ENCODE measurements at places on chromosomes 1 and 21. TPM values are rescaled to one million over a fixed set of nuclear protein-coding genes. Genes with fewer than 3 reads are reported as not detected.
A peak's percentile ranks its signal among the peaks of the same experiment; 100 is the strongest.

DNA sequence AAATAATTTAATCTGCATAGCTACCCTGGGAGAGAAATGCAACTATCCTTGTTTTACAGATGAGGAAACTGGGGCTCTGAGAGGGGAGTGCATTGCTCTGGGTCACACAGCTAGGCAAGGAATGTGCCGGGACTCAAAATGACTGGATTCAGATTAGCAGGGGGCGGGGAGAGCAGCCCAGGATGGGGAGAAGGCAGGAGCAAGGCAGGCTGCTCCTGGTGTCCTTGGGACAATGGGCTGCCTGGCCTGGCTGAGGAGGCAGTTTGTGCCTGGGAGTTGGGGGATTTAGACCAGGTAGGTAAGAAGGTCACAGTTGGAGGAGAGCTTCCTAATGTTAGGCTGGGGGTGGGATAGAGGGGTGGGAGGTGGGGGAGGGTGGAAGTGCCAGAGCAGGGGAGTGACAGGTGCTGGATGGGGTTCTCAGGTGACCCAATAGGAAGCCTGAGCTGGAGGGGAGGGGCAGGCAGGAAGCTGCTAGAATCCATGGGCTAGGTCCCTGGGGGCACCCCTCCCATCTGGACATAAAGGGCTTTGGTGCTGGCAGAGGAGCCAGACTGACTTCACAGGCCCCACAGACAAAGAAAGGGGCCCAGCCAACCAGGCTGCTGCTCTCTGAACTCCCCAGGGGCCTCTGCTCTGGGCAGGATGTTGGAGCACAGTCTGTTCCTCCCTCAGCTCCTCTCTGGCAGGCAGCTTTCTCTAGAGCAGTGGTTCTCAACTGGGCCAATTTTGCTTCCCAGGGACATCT, 29.0 kb downstream of the TRIM62 start:
- no peak for DNase-seq

DNA sequence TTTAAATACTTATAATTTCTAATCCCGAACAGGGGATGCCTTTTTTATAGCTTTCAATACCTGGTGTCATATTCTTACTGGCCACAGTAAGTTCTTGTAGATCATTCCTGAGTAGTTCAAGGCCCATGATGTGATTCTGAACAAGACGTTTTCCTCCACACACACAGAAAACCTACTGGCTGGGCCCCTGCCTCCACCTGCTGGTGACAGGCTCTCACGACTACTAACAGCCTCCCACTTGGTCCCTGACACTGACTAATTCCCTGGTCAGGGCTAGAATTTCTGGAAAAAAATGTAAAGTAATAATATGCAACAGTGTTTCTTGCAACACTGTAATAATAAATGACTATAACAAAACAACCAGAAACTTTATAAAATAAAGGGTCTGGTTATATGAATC, 50.4 kb upstream of the RIPK4 start:
- DNase-seq, result no peak

DNA sequence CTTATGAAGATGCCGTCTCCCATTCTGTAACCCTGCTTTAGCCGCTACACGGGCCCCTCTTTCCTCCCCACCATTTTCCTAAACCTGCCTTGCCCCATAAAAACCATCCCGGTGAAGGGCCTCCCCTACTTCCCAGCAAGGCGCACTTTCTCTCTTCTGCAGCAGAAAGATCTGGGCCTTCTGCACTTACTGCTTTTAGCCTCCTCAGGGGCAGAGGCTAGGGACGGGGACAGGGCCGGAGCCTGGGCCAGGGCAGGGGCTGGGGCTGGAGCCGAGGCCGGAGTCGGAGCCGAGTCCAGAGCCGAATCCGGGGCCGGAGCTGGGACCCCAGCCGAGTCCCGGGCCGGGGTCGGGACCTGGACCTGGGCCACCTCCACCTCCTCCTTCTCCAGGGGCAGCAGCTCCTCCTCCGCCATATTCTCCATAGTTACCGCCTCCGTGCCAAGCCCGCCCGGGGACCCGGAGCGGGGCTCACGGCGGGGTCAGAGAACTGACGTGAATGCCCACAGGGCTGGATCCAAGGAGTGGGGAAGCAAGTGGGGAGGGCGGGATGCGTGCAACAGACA, 382 bp downstream of the TRMT1L start:
- no peak for DNase-seq

- no peak for DNase-seq
Observed at GRCh38 chr1:201968202-201968925, 13.1 kb downstream of the TIMM17A start.

DNA sequence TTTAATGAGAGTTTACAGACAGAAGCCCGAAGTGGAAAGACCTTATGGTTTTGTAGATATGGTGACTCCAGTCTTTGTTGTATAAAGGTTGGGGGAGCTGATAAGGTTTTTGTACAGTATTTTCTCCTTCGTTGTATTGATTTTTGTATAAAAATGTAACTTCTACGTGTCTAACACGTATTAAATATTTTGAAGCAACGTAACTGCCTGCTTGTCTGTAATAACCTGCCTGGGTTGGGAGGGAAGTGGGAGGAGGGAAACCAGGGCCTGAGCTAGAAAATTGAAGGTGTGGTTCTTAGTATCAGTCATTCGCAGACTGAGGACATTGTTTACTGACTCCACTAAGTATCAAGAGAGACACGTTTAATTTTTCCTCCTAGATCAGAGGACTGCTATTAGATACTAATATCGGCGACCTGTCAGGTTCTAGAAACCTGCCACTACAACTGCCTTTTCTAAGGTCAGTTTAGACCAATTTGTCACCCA, 2.2 kb downstream of the IER5 start:
- DNase-seq, result no peak

DNA sequence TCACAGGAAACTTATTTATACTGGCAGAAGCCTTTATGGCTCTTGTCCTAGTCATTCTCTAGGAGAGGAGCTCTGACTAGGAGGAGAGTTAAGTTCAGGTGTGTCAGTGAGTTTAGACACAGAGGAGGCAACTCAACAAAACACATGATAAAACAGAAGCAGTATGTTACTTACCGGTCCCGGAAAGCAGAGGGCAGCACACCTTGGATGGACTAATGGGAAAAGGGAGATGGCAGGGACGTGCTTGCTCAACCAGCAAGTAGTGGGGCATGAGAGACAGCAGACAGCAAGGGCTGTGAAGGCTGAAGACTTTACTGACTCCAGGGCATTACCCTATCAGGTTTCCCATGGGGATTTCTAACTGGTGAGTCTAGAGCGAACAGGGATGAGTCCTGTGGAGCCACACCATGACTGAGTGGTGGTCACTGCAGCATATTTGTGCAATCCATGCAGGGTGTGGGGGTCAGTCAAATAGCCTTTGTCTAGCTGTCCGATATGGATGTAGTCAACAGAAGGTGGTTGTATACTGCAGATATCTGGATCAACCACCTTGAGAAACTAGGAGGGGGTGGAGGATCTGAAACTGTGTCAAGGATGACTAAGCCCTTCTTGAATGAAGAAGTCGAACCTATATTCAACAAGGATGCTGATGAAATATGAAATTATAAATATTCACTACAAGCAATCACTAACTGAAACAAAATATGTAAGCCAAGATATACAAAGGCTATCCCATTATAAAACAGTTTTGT, 596.3 kb upstream of the CHRM3 start:
- DNase-seq, result no peak

- no peak for DNase-seq
Observed at GRCh38 chr21:33125680-33126375, 55.9 kb downstream of the OLIG1 start.

DNA sequence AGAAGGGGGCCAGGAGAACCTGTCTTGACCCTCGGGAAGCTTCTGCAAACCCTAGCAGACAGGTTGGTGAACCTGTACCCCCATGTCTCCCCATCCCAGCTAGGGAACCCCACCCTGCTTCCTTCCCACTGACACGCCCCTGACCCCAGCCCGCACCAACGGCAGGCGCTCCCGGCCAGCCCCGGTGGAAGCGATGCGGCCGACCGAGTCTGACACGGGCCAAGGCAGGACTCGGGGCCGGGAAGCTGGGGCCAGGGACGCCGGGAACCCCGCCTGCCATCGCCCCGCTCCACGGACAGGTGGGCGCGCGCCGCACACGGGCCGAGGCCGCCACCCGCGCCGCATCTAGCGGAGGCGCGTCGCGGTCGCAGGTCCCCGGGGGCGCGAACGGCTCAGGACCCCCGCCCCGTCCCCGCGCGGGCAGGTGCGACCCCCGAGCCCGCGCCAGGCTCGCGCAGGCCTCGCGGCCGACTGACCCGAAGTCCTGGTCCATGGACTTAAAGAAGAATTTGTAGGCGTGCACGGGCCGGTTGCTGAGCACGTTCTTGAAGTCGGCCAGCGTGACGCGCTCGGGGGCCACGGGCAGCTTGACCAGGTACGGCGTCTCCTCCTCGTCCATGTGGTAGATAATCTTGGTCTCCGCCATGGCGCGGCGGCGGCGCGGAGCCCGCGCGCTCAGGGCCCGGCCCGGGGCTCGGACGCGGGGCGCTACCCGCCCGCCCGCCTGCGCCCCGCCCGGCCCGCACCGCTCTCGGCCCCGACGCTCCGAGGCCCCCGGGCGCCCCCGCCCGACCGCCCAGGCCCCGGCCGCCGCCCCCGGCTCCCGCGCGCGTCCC, 580 bp downstream of the DVL1 start:
- peak; percentile 75 for DNase-seq

DNA sequence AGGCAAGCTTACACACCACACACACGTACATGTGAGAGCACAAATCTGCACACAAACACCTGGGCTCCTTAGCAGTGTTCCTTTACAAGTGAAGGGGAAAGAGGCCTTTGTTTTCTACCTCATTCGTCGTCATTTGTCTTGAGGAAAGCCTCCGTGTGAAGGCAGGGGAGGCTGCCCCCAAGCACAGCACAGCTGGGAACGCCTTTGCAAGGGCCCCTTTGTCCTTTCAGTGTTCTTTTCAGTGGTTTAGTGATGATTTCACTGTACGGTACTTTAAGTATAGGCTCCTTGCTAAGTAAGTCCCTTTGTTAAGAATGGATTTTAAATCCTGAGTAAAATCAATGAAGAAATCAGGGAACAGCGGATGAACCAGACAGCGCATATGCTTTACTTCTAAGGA, 94.1 kb downstream of the PGBD5 start:
- no peak for DNase-seq

DNA sequence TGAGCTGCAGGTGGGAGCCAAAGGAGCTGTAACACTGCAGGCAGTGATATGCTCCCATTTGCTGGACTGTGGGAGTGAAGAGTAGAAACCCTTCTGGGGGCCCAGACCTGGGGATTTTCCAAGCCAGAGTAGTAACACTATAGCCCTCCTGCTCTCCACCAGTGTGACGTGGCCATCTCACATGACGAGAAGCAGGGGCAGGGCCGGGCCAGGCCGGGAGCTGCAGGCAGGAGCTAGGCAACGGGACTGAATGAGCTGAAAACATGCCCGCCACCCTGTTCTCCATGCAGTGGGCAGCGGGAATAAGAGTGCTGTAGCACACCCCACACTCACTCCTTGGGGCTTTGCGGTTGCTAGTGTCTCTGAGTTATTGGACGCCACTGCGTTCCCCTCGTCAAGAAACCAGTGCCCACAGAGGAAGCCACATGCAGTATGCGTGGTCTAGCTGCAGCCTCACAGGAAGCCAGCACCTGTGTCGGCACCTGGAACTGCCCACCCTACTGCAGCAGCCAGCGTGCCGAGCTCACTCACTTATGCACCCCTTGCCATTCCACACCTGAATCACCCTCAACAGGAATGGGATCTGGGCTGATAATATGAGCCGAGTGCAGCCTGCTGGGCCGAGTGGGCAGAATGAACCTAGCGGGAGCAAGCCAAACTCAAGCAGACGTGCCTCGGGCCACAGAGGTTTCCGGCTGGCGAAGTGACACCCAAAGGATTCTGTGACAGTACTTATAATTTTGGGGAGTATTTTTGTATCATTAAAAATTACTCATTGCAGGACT, 1389.6 kb downstream of the KCNT2 start:
- no peak for DNase-seq

- DNase-seq, result no peak
Observed at GRCh38 chr1:115351143-115351542, 13.1 kb upstream of the NGF start.

GRCh38 chr1:81032973-81033425, 767.7 kb upstream of the ADGRL2 start:
- DNase-seq, result no peak

Gene CR1L
- 1.3 TPM for total RNA-seq

Gene KCNJ6
- 0.09 TPM for total RNA-seq

Gene REN
- total RNA-seq, result 0.59 TPM

All from lower lobe of right lung (tissue), 2 donors.